Vagina (tissue), 2 donors: ENCODE measurements at places on chromosomes 6 and 20. TPM values are rescaled to one million over a fixed set of nuclear protein-coding genes. Genes with fewer than 3 reads are reported as not detected.

GRCh38 chr6:154251116-154251515, 105.5 kb downstream of the IPCEF1 start:
- DNase-seq, result no peak

DNA sequence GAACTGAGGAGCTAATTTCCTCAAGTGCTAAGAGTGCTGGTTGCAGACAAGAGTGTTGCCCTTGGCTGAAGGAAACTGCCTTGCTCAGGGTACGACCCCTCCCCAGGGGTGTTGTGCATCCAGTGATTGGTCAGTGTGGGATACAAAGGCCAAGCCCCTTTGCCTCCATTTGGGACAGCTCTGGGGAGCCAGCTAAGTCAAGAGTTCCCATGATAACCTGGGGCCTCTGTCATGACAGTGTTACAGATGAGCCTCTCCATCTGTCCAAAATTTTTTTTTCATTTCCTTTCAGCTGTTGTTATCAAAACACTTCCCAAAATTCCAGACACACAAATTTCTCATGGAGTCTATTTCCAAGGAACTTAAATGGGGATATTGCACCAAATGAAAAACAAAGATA, 93.3 kb downstream of the HS3ST5 start:
- DNase-seq, result no peak

GRCh38 chr6:85321906-85322305, 128.0 kb upstream of the NT5E start:
- no peak for DNase-seq

DNA sequence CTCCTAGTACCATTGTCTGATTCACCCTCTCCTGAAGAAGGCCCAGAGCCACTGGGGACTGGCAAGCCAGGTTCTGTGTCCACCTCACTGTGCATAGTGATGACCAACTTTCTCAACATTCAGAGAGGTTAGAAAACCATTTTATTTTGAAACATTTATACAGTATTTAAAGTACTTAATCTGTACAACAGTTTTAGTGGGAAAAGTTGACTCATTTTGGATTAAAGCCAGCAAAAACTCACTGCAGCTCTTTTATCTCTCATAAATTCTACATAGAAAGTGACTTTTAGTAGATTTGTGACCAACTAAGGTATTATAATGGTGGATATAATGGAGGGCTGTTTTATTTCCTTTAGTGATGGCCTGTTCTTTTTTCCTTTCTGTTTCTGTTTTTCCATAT, 9.7 kb downstream of the TULP4 start:
- DNase-seq, result no peak

GRCh38 chr20:9583151-9583550, 68.8 kb downstream of the LAMP5 start:
- no peak for DNase-seq

The RBPJL gene
- total RNA-seq, result not detected

The MRAP2 gene
- total RNA-seq, result 4.2 TPM
